ENCODE measurements at places on chromosomes 6 and 20.

- DNase-seq: no peak
Observed at GRCh38 chr6:160882006-160882405, 109.6 kb upstream of the MAP3K4 start.

DNA sequence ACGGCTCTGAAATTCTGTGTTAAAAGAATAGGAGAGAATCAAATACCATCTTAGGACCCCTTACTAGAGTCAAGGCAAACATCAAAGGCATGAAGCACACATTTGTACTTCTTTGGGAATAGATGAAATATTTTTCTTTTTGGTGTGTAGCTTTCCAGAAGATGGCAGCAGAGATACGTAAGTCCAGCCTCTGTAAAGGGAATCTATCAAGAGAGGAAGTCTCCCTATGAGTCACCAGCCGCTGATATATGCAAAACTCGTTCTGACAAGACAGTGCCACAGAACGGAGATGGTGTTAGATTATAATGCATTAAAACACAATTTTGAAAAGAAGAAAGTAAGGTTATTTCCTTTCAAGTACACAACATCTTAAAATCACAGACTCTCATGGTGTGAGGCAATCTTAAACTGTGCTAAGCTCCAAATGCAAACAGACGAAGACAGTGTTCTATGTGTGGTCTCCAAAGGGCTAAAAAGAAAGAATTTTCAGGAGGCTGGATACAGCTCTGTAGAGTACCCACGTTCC lies 120.0 kb upstream of the AGPAT4 start:
- no peak for DNase-seq

- no peak for DNase-seq
Observed at GRCh38 chr20:55291261-55291660, 714.1 kb downstream of the CBLN4 start.

DNA sequence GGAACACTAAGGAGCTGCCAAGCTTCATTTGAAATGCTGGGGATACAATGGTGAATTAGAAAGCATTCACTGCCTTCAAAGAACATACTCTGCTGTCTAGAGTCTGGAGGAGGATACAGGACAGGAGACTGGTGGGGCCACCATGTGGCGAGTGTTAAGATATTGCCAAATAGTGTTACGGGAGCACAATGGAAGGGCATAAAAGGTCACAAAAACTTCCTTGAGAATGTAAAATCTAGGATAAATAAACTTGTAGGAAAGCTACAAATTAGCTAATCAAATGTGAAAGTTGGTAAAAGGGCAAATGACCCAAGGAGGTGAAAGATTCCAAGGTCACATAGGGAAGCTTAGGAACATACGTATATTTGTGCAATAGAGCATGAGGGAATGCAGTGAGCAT lies 271.7 kb downstream of the RFPL4B start:
- no peak for DNase-seq

- no peak for DNase-seq
Observed at GRCh38 chr20:63540417-63541186, 3.4 kb upstream of the PTK6 start.

- DNase-seq: no peak
Observed at GRCh38 chr6:97322226-97322625, 39.2 kb upstream of the MMS22L start.

GRCh38 chr6:155188707-155189496 lies 74.9 kb upstream of the CLDN20 start:
- DNase-seq: no peak

GRCh38 chr6:365835-366234 lies 25.7 kb upstream of the IRF4 start:
- DNase-seq: no peak

DNA sequence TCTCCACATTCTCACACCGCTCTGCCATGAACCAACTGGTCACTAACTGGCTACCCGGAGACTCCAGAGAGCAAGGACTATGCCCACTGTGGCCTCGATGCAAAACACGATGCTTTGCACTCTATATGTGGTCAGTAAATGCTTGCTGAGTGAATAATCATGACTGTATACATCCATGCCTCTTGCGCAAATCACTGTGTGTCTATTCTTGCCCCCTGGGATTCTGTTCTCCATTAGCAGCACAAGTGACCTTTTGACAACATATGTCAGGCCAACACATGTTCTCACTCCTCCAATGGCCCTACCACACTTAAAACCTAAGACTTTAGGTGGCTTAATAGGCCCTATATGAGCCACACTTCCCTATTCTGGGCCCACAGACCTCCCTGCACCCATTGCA lies 16.9 kb downstream of the KIF16B start:
- DNase-seq: no peak
